ENCODE measurements at places on chromosomes 16 and 17. TPM values are rescaled to one million over a fixed set of nuclear protein-coding genes. Genes with fewer than 3 reads are reported as not detected.
A peak's percentile ranks its signal among the peaks of the same experiment; 100 is the strongest.

Gene KRTAP4-4
- not detected for total RNA-seq

Gene USH1G
- total RNA-seq, result 0.53 TPM

Gene ABCA3
- total RNA-seq, result 5.5 TPM

Gene IL4R
- total RNA-seq, result 26.2 TPM

Gene PHOSPHO1
- total RNA-seq, result 2.0 TPM

Gene RUNDC3A
- 2.0 TPM for total RNA-seq

Gene SLC12A3
- 0.16 TPM for total RNA-seq

Gene SMARCE1
- 126 TPM for total RNA-seq

GRCh38 chr17:44628243-44629188, 27.8 kb upstream of the MEIOC start:
- DNase-seq, result peak; percentile 8

- DNase-seq, result no peak
These were observed 4.4 kb downstream of the CD19 start for GRCh38 chr16:28935924-28936783.

GRCh38 chr17:10327640-10328039, 45.2 kb downstream of the MYH13 start:
- DNase-seq, result peak; percentile 33

GRCh38 chr17:43614561-43614960, 47.2 kb downstream of the MEOX1 start:
- no peak for DNase-seq

DNA sequence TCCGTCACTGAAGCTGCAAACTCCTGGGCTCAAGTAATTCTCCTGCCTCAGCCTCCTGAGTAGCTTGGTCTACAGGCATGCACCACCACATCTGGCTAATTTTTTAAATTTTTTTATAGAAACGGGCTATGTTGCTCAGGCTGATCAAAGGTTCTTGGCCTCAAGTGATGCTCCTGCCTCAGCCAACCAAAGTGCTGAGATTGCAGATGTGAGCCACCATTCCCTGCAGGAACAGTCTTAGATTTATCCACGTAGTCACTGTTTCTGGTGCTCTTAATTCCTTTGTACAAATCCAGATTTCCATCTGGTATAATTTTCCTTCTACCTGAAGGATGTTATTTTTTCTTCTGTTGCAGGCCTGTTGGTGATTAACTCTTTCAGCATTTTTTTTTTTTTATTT, 13.0 kb downstream of the SLC26A11 start:
- DNase-seq, result no peak

- DNase-seq, result no peak
These were observed 6.2 kb downstream of the VAT1L start for GRCh38 chr16:77794586-77794985.

DNA sequence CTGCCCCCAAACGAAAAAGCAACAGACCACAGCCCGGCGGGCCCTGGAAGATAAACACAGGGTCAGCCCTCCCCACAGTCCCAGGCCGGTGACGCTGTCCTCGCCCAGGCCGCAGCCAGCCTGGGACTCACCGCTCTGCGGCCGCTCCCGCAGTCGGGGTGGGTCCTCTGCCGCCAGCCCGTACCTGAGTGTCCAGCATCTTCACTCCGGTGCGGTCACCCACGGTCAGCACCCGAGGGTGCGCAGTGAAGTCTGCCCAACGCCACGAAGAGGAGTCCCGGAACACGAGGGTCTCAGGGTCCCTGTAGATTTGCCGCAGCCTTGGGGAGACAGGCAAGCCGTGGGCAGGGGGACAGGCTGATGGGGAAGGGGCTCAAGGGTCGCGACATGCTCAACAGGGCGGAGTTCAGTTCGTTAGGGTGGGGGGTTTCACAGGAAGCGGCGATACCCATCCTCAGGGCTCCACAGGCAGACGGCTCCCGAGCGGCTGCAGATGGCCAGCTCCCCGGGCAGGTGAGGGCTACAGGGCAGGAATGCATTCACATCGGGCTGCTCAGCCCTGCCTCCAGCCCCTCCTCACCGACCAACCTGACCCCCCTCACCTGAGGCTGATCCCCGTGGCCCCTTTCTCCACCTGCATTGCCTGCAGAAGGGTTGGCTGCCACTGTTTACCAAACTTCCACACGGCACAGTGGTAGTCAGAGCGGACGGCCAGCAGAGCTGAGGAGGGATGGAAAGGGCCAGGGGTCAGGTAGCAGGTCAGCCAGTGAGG, 5.5 kb downstream of the TAF1C start:
- DNase-seq, result no peak

- DNase-seq, result no peak
These were observed 32.6 kb downstream of the COPZ2 start for GRCh38 chr17:48004983-48005382.

DNA sequence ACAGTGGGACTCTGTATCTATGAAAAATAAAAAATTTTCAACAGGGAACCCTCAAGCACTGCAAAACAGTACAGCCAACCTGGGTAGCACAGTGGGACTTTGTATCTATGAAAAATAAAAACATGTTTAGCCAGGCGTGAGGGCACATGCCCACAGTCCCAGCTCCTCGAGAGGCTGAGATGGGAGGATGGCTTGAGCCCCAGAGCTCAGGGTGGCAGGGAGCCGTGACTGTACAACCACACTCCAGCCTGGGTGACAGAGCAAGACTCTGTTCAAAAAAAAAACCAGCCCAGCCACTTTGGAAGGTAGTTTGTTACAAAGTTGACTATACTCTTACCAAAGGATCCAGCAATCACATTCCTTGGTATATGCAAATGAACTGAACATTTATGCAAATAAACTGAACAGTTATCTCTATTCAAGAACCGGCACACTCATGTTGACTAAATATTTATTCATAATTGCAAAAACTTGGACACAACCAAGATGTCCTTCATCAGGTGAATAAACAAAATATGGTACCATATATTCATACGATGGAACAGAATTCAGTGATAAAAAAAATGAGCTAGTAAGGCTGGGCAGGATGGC, 5.2 kb downstream of the RPH3AL start:
- no peak for DNase-seq

GRCh38 chr17:82112181-82112913, 14.3 kb upstream of the FASN start:
- DNase-seq, result no peak

DNA sequence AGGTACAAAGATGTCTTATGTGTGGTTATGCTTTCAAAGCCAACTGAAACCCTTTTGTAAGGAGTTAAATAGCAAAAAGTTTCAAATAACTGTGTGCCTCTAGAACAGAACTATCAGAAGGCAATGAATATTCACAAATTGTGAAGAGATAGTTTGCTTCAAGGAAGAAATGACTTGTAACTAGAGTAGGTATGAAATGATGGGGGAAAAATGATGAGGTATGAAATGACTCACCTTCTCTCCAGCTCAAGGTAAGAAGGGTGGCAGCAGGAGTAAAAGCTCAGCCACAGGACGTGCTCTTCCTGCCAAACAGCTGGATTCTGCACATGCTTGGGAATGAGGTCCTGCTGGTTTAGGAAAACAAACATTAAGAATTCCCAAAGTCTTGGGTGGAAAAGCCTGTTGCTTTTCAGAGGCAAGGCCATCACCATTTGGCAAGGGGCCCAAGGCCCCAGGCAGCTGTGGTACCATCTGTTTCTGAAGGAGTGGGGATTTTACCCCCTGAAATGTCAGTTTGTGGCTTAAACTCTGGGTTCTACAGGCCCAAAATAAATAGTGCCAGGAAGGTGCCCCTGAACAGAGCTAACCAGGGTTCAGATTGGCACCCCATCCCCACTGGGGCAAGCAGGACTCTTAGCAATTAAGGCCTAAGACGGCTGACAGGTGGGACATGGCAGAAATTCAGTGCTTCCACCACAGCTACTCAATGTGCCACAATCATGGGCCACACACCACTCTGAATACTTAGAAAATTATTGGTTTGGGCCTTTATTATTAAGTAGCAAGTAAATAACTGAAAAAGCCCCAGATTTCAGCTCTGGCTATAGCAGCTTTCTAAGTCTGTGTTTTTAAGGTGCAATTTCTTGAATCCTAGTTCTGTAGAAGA, 13.3 kb downstream of the HERPUD1 start:
- no peak for DNase-seq

DNA sequence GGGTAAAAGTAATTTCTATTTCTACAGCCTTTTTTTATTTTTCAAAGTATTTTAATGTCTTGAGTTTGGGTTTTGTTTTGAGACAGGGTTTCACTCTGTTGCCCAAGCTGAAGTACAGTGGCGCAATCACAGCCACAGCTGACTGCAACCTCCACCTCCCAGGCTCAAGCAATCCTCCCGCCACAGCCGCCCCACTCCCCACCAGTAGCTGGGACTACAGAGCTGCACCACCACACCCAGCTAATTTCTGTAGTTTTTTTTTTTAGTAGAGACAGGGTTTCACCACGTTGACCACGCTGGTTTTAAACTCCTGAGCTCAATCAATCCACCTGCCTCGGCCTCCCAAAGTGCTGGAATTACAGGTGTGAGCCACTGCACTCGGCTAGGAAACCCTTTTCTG, 44.0 kb downstream of the TUBD1 start:
- DNase-seq, result no peak

DNA sequence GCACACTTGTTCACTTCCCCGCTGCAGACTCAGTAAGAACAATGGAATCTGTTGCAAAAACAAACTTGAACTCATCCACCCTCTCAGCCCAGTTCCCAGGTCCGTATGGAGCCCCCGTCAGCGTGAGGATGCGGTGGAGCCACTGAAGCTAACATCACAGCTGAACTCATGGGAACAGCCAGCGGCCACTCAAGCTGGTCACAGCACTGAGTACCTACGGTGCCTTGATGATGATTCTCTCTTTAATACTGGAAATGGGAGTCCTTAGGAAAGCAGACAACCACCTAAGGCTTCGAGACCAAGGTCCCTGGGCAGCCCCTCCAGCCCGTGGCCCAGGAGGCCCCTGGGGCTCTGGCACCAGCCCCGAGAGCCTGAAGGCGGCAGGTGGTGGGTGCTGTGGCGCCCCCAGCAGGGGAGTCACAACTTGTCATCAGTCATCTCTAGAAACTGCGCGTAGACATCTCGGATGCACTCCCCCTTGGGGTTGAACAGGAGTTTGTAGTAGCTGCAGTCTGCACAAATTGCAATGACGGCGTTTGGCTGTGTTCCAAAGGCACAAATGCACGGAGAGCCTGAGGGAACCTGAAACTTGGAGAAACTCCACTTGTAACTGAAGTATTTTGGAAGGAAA, 31.0 kb upstream of the RHOT1 start:
- peak; percentile 78 for DNase-seq

GRCh38 chr16:47143677-47144558, at the start of gene NETO2:
Gene NETO2 (minus strand): TSS chr16:47143945. CDS start chr16:47143612, 333 bp downstream.
- no peak for DNase-seq

- no peak for DNase-seq
These were observed 14.9 kb downstream of the NAA60 start for GRCh38 chr16:3458278-3458851.

DNA sequence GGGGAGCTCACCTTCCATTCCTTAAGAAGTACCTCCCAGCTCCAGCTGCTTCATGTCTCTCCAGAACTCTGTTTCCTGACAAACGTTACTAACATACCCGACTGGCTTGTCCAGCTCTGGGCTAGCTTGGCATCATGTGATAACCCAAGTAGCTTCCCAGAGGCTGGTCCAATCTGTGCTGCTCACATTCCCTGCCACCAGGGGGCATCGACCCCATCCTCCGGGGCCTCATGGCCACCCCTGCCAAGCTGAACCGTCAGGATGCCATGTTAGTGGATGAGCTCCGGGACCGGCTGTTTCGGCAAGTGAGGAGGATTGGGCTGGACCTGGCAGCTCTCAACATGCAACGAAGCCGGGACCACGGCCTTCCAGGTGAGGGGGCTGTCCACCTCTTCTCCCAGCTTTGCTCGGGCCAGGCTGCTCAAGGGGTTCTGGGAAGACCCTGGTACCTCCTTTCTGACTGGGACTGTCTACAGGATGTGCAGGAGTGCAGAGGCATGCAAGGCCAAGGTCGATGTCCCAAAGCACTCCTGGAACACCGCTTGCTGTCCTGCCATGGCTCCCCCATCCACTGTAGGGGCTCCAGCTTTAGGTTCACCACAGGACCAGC, 7.6 kb downstream of the EPX start:
- DNase-seq, result no peak

DNA sequence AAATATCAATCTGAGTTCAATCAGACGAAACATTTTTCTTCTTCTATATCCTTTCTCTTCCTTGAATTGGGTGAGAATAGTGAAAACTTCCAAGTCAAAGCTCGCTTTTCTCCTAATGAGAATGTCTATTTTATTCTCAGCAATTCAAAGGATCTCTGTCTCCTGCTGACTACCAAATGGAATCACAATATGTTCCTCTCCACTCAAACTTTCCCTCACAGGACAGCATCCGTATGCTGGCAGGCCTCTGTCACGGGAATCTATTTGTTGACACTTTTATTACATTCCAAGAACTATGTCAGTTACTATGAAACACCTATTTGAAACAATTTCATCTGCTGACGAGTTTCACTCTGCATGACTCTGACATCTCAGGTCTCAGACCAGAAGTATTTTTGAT, 1196.6 kb downstream of the CDH11 start:
- DNase-seq, result no peak

DNA sequence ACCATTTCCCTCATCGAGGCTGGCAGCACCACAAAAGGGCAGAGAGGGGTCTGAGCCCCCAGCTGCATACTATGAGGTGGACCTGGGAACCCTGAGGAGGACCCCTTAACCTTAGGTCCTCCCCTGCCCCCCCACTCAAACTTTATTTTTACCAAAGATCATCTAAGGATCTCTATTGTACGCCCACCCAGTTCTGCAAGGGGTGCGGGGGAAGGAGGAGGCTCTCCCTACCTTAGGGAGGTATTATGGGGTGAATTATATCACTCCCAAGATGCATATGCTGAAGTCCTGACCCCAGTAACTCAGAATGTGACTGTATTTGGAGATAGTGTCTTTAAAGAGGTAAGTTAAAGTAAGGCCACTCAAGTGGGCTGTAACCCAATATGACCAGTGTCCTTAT, 26.8 kb upstream of the EMP2 start:
- no peak for DNase-seq

GRCh38 chr17:80330276-80330675, 69.6 kb downstream of the RNF213 start:
- DNase-seq, result no peak

DNA sequence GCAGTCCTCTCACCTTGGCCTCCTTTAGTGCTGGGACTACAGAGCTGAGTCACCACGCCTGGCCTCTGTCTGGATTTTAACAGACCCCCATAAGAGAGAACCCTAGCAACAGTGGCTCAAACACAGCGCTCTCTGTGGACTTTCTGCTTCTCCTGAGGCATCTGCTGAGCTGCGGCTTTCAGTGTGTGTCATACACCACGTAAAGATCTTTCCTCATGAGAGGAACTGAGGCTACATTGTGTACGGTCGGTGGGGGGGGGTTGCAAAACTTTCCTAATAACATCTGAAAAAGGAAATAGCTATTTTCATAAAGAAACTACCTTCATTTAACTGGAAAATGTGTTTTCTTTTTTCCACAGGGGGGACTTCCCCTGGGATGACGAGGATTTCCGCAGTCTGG, 32.9 kb downstream of the DEF8 start:
- DNase-seq, result no peak

- DNase-seq, result peak; percentile 64
These were observed 981 bp upstream of the UNC13D start for GRCh38 chr17:75845058-75845711.

- no peak for DNase-seq
These were observed 165.4 kb upstream of the CDH11 start for GRCh38 chr16:65287307-65287706.

GRCh38 chr17:48997827-48998586, 822 bp downstream of the IGF2BP1 start:
- no peak for DNase-seq

GRCh38 chr16:80041410-80041809, 440.9 kb upstream of the MAF start:
- no peak for DNase-seq

GRCh38 chr17:69524854-69525253, 110.4 kb downstream of the MAP2K6 start:
- no peak for DNase-seq

Measured in urinary bladder (tissue), 4 donors.